ENCODE measurements at places on chromosomes 2 and 18.

DNA sequence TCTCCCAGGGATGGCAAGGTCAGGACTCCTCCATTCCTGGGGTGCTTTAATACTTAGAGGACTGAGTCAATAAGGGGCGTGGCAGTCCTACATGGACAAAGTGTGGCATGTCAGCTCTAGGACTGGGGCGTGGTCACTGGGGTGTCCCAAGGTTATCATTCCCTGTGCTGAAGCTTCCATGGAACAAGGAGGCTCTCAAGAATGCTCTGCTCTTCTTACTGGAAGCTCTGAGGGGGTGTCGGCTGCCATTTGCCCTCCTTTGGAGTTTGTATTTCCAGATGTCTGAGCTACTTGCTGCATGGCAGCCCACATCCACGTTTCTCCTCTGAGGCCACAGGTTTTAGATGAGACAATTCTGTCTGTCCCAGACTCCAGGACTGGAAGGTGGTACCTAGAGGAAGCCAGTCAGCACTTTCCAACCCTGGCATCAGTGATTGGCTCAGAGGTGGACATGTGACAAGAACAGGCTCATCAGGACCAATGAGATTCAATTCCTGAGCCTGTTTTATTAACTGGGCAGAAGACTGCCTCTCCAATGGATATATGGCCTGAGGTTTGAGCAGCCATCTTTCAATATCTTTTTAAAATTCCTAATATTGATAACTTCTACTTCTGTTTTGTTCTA, 128.9 kb upstream of the ARL4C start:
- no peak for DNase-seq

DNA sequence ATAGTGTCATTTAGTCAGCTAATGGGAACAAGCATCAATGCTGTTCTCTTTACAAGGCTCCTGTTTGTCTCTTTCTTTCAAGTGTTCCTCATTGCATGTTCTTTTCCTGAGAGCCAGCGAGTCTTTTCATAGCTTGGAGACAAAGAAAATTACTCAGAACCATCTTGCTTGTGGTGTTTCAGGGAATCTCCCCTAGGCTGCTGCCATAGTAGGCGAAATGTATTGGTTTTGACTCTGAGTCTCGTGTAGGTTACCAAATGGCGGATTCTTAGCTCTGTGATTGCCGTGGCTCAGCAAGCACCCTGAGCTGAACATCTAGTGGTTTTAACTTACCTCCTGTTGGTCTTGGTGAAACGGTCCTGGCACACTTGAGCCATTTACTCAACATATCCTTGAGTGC, 68.7 kb downstream of the RHBDD1 start:
- DNase-seq, result no peak

GRCh38 chr2:23554054-23554697, 169.2 kb downstream of the KLHL29 start:
- no peak for DNase-seq

GRCh38 chr2:150043172-150043500, 444.3 kb downstream of the RND3 start:
- DNase-seq, result no peak

DNA sequence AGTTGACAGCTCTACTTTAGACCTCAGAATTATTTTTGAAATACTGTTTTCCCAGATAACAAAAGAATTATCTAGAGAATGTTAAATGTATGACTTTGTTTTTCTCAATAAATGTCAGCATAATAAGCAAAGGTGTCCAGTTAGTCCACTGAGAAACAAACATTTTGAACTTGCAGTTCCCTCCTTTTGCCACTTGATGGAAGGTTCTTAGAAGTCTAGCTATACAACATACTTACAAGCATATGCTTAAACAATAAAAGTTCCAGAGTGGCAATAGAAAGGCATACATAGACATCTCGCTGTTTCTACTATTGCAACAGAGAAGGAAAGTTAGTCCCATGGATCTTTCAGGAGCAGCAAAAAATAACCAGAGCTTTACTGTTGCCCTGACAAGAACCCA, 11.8 kb downstream of the NDUFA10 start:
- no peak for DNase-seq

DNA sequence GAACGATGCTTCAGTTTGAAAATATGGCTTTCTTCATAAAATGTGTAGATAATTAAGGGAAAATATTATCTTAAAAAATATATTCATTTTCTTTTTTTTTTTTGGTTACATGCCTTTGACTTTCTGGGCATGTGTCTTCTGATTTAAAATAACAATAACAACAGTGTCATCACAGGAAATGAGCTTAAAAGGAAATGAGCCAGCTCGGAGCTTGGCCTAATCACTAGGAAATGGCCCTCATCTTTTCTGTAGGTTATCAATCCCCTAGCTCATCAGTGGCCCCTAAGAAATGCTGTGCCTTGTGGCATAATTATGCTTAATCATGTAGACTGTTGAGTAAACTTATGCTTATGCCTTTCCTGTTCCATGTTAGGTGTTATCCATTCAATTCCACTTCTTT, 141.8 kb upstream of the FHL2 start:
- DNase-seq, result no peak

DNA sequence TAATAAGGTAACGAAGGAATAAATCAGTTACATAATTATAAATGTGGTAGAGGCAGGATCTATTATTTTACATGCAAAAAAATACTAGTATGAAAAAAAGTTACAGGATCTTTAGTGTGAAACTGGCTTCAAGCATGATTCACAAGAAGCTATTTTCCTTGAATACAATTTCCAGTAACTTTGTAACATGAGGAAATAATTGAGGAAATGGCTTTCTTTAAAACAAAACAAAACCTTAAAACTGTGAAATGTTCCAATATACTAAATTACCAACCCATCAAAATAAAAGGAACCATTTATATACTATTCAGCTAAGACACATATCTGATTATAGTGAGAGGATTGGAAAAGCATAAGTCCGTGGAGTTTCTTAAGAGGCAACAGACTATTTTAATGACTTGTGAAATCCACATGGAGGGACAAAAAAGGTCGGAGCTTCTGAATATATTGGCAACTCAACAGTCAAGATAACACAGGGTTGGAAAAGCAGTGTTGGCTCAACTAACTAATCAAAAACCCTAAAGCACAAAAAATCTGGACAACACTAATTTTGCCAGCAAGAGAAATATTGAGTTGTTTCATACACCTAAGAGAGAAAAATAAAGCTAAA, 10.6 kb downstream of the IRS1 start:
- no peak for DNase-seq

- no peak for DNase-seq
These were observed 99.4 kb upstream of the MYCN start for GRCh38 chr2:15840969-15841368.

GRCh38 chr2:221350616-221351015, 221.5 kb downstream of the EPHA4 start:
- DNase-seq, result no peak

DNA sequence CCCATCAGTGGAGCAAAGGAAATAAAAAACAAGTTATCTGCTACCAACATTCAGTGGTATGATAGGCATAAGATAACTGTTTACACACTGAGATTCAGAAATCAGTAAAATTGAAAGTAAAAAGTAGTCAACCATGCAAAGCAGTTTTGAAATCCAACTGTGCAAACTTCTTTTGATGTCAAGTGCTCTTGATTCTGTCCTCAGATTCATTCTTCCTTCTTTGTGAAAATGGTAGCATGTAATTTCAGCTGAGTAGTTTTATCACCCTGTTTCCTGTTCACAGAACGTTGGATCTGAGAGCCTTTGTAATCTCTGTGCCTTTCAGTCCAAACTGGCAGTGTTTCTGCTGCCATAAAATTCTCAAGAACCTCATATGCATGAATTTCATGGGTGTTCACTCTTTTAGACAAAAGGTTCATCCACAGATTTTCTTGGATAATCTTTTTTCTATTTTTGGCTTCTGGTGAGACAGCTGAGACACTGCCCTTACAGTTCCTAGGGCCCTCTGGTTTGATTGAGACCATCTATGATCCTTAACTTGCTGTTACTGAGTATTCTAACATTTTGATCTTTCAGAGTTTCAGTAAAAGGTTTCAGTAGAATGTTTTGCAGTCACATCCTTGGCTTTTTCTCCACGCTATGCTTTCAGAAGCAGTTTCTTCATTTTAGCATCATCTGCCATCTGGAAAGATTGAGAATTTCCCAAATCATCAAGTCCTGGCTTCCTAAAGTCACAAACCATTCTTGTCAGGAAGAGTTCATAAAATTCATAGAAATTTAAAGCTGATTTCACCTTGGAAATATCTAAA, 272.3 kb upstream of the EPHA4 start:
- DNase-seq, result no peak

- DNase-seq, result no peak
These were observed 1.3 kb downstream of the CPS1 start for GRCh38 chr2:210557721-210558120.

DNA sequence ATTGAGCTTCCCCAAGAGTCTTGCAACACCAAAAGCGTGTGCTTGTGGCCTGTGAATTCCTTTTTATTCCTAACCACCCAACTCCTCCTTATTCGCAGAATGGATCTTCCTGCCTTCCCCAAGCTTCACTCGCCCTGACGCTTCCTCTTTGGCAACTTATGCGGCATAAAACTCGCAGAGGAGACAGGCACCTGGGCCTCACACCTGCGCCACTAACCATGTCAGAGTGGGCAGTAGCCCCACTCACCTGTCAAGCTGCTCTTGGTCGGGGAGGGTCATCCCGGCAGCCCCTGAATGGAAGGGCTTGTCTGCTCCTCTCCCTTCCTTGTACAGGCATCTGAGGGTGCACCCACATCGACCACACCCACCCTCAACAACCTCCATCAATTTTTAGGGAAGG, 106.9 kb upstream of the GPC1 start:
- no peak for DNase-seq

DNA sequence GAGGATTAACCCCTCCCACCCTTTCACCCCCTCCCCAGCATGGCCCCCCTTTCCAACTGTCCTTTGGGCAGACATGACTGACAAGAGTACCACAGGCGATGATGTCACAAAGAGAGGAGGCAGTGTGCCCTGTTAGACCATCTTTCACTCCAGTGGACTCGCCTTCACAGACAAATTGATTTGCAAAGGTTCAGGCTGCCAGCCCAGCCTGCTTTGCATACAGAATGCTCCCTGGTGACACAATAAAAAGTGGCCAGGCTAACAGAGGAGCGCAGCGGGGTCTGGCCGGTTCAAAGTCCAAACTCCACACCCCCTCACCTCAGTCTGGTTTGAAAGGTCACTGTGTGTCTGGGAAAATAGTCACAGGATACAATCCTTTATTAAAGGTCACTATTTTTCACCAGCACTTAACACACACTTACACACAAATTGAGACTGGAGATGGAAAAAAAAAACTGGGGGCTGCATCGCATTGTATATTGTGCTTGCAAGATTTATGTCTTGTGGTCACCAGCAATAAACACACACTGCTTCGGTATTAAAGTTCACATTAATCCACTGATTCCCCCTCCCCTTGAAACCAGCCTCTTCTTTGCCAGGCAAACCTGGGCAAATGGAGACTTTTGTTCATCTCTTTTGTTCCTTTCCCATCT, 236.9 kb downstream of the BCL11A start:
- DNase-seq, result no peak

DNA sequence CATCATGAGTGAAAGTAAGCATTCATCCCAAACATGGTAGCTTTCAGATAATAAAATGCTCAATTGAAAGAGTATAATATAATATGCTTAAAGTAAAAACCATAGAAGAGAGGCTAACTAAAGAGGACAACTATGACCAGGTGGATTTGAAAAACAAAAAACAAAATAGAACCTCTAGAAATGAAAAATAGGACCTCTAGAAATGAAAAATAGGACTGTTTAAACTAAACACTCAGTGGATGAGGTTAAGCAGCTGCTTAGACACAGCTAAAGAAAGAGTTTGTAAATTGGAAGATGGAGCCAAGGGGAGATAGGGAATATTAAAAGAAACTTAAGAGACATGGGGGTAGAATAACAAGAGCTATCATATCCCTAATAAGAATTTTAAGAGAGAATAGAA, 301.6 kb downstream of the BCL2 start:
- no peak for DNase-seq

- no peak for DNase-seq
These were observed 126.0 kb downstream of the MC4R start for GRCh38 chr18:60246606-60247005.

GRCh38 chr18:45749918-45750689, 26.1 kb downstream of the SLC14A1 start:
- no peak for DNase-seq

GRCh38 chr2:111618226-111618977, 265.6 kb downstream of the ANAPC1 start:
- no peak for DNase-seq

DNA sequence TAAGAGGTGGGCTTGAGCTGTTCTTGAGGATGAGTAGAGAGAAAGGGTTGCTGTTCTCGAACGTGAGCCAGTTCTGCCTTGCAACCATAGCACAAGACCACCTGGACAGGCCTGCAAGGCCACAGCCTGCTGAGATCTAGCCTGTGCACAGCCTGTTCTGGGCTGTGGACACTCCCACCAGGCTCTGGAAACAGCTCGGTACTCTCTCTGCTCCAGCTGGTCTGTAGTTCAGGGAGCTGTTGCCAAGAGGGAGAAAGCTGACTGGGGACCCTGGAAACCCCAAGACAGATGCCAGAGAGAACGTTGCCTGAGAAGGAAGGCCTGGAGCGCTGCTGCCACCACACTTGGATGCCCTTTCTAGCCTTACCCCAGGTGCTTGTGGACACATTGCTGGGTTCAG, 69.8 kb downstream of the CTIF start:
- DNase-seq, result no peak

GRCh38 chr2:134671513-134671912, 47.3 kb downstream of the TMEM163 start:
- no peak for DNase-seq

DNA sequence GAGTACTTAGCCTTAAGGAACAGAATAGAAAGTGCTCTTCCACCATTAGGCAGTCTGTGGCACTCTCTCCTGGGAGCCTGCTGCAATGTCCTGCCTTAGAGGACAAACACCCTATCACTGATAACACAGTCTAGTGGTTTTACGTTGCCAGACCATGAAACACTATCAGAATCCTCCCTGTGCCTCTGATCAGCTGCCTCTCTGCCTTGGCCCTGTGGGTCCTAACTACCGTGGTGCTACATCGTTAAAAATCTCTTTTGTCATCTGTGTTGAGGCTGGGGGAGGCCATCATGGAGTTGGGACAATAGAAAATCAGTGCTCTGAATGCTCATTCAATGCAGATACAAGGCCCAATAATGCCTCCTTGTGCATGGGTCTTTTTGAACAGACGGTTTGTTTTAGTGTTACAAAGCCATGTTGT, 11.9 kb upstream of the APCDD1 start:
- no peak for DNase-seq

DNA sequence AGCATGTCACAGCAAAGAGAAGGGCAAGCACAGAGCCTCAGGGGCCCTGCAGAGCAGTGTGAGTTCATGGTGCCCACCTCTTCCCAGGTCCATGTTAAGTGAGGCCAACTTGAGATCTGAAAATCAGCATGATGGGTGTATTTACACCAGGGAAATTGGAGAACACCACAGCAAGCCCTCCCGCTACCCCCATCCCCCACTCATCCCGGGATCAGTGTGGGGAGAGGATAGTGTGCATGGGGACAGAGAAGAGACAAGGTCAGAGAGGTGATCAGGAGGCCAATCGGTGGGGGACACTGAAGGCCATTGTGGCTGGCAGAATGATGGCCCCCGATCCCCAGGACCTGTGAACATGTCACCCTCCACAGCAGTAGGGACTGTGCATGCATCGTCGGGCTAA, 54.7 kb downstream of the PTGR3 start:
- DNase-seq, result no peak

GRCh38 chr18:26710470-26711096, 154.9 kb downstream of the AQP4 start:
- no peak for DNase-seq

Data from stimulated activated CD4-positive, alpha-beta T cell treated with anti-CD3 and anti-CD28 coated beads, Interleukin-2, amount 100 ng/mL, for 24 hours (primary cell).